ENCODE measurements at places on chromosomes 2 and 18.

GRCh38 chr2:186709529-186710450 lies 15.9 kb downstream of the FAM171B start:
- no peak for DNase-seq

DNA sequence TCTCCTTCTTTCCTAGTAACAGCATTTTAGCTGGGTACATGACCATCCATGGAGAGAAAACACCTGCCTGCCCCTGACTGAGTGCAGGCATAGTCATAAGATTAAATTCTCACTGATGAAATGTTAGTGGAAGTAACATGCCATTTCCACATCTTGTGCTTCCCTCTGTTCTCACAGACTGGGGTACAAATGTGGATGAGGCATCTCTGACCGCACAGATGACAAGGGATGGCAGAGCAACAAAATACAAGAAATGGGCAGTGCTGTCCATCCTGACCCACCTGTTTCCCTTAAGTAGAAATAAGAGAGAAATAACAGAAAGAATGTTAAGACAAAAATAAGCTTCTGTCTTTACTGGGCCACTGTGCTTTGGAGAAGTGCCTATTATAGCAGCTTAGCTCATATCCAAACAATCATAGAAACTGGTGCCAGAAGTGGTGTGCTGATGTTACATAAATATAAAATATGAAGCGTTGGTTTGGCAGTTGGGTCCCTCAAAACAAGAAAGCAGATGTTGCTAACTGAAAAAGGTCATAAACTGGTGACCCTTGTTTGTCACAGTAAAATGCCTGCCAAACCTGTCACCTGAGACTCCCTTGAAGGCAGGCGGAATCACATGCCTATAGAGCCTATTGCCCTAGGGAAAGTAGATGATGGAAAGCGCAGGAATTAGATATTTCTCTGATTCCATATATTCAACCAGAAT lies 72.4 kb upstream of the CCDC150 start:
- DNase-seq: no peak

DNA sequence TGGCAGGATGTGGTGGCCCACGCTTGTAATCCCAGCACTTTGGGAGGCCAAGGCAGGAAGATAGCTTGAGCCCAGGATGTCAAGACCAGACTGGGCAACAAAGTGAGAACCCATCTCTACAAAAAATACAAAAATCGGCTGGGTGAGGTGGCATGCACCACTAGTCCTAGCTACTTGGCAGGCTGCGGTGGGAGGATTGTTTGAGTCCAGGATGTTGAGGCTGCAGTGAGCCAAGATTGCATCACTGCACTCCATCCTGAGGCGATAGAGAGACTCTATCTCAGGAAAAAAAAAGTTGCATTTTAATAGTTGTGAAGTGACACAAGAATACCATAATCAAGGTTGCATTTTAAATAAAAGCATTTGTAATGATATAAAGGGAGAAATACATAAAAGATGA lies 124.1 kb upstream of the SLC38A11 start:
- DNase-seq: no peak

DNA sequence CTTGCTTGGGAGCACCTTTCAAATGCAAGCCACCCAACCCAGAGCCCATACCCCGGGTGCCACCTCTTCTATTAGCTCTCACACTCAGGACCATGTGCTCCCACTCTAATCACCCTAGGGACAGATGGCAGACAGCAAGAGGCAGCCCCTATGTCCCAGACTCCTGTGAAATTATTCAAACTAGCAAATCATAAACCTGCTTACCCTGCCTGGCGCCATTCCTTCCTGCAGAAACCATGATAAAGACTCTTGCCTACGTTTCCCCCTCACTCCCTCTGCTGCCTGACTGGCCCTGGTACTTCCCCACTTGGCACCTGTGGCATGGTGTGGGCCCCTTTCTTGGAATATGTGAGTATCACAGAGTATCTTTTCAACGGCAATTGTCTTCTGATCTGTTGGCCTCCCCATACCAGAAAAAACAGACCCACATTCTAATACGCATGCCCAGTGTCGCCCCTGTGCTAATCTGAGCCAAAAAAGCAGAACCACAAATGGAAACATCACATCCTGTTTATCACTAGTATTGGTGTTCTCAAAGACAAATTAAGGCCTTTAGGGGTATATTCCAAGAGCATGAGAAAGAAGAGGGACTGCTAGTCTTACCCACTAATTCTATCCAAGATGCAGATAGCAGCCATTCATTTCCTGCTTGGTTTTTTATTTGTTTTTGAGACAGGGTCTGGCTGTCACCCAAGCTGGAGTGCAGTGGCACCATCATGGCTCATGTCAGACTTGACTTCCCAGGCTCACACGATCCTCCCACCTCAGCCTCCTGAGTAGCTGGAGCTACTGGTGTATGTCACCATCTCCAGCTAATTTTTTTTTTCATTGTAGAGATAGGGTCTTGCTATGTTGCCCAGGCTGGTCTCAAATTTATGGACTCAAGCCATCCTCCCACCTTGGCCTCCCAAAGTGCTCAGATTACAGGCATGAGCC lies 44.1 kb upstream of the TTC39C start:
- no peak for DNase-seq

GRCh38 chr18:61225336-61225735 lies 107.9 kb upstream of the CDH20 start:
- DNase-seq: no peak

GRCh38 chr2:118638453-118638852 lies 209.0 kb downstream of the EN1 start:
- no peak for DNase-seq

GRCh38 chr18:6980363-6980762 lies 137.2 kb downstream of the LAMA1 start:
- DNase-seq: no peak

Data from hematopoietic multipotent progenitor cell treated with erythropoietin and hydrocortisone succinate and interleukin-3 and kit ligand, for 15 days (in vitro differentiated cells).